ENCODE measurements at places on chromosomes 6 and 20. TPM values are rescaled to one million over a fixed set of nuclear protein-coding genes. Genes with fewer than 3 reads are reported as not detected.

ID1 gene
- total RNA-seq, result 3,326 TPM

KCNK16 gene
- not detected for total RNA-seq

PKHD1 gene
- not detected for total RNA-seq

HEY2 gene
- 0.32 TPM for total RNA-seq

TRIM40 gene
- total RNA-seq, result not detected

CPXM1 gene
- not detected for total RNA-seq

TBX18 gene
- 81.0 TPM for total RNA-seq

HLA-DQB2 gene
- total RNA-seq, result 0.53 TPM

PAK5 gene
- not detected for total RNA-seq

PAX1 gene
- total RNA-seq, result not detected

- no peak for DNase-seq
Measured at GRCh38 chr6:5998236-5998635, 8.5 kb downstream of the NRN1 start.

GRCh38 chr20:475463-476357 lies 13.4 kb upstream of the TBC1D20 start:
- no peak for DNase-seq

DNA sequence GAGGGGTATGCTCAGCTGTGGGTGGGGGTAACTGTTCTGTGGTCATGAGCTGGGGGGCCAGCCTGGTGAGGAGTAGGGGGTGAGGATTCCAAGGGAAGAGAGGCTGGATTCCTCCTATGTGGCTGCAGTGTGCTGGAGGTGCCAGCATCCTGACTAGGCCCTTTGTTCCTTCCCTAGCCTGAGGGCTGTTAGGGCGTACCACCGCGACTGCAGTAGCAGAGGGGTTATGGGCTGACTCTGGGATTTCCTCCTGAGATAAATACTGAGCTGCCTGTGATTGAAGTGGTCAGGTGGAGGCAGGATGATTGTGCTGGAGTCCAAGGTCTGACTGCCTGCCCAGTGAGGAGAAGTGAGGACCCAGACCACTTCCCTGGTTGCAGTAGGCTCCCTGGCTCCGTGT lies 205.3 kb downstream of the ADGRG6 start:
- DNase-seq, result no peak

- no peak for DNase-seq
Measured at GRCh38 chr6:134162932-134163331, 110.5 kb upstream of the SLC2A12 start.

- peak; percentile 38 for DNase-seq
Measured at GRCh38 chr20:58014628-58015315, 213.7 kb downstream of the ANKRD60 start.

- no peak for DNase-seq
Measured at GRCh38 chr20:48371211-48371610, 456.6 kb downstream of the PREX1 start.

- no peak for DNase-seq
Measured at GRCh38 chr6:112287577-112288225, 33.3 kb upstream of the LAMA4 start.

DNA sequence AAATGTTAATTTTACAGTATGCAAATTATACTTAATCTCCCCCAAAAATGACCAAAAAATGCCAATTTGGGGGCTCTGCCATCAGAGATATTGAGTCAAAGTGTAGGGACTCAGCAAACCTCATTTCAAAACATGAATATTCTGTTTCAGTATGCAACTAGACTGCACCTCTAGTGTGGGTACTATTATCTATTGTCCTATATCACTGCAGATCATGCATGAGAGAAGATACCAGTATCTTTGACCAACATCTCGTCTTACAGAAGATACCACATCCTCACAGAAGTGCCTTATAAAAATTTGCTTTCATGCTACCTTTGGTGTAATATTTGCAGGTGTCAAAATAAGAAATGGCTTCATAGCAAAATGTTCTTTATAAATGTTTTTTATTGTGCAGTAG lies 623.8 kb downstream of the TENT5A start:
- DNase-seq, result no peak

GRCh38 chr6:144077871-144078270 lies 17.5 kb downstream of the SF3B5 start:
- no peak for DNase-seq

GRCh38 chr6:151036869-151037680 lies 171.6 kb downstream of the MTHFD1L start:
- no peak for DNase-seq

- DNase-seq, result no peak
Measured at GRCh38 chr6:50816115-50816675, 2.5 kb upstream of the TFAP2B start.

Data from ascending aorta (tissue), 2 donors.